G401 (cell line): ENCODE measurements at places on chromosomes 4 and X. TPM values are rescaled to one million over a fixed set of nuclear protein-coding genes. Genes with fewer than 3 reads are reported as not detected.
A peak's percentile ranks its signal among the peaks of the same experiment; 100 is the strongest.

DNA sequence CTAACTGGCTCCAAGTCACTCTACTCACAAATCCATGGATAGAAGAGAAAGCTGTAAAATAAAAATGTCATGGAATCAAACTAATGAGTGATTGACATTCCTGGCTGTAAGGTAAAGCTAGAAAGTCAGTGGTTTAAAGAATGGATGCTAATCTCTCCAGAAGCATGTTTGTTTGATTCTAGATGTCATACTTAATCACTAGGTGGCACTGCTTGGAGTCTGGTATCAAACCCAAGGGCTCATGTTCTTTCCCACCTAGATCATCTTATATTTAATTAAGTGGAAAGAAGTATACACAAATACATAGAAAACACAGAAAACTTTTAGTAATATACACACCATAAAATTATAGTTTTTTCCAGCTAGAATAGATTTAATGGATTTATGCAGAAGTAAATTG lies 2666.6 kb downstream of the PCDH7 start:
- no peak for DNase-seq

DNA sequence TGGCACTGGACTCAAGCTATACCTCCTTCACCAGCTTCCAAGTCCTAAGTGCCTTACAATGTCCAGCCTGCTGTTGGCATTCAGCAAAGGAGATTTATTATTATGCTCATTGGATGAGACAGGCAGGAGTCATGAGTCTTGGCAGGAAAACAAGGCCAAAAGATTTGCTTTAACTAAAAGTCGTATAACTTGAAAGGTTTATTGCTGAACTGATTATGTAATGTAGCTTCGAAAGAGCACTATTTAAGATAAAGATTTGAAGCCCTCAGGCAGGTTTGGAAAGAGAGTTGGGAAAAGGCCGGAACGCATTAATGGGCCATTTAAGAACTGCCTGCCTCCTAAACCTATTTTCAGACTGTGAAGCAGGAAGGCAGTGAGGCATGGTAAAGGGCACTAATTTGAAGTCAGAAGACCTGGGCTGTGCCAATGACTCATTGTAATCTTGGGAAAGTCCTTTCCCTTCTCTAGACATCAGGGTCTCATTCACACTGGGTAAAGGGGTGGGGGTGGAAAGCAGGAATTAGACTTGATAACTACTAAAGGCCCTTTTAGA lies 280.5 kb upstream of the EDA2R start:
- DNase-seq: no peak

GRCh38 chr4:98237204-98237603 lies 24.0 kb upstream of the RAP1GDS1 start:
- no peak for DNase-seq

GRCh38 chr4:37999000-37999716 lies 39.0 kb downstream of the PTTG2 start:
- DNase-seq: no peak

DNA sequence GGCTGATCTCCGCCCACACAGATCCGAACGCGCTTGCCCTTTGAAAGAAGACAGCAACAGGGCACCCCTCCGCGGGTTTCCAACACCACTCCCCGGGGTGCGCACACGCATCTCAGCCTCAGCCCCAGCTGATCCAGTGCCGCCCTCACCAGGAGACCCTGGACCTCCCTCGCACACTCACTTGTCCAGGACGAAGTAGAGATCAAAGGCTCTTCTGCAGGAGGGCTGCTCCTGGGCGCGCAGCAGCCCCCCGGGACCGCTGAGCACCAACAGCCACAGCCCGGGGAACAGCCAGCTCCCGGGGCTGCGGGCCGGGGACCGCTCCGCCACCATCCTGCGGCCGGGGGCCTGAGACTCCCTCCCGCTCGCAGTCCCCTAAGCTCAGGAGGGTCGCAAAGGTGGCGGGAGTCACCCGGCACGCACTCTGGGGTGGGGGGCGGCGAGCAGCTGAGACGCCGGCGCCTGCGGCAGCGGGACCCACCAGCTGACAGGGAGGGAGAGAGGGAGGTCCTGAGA lies 743 bp downstream of the ANTXR2 start:
- DNase-seq: no peak

- DNase-seq: no peak
Observed at GRCh38 chr4:143531380-143531779, 17.9 kb downstream of the SMARCA5 start.

DNA sequence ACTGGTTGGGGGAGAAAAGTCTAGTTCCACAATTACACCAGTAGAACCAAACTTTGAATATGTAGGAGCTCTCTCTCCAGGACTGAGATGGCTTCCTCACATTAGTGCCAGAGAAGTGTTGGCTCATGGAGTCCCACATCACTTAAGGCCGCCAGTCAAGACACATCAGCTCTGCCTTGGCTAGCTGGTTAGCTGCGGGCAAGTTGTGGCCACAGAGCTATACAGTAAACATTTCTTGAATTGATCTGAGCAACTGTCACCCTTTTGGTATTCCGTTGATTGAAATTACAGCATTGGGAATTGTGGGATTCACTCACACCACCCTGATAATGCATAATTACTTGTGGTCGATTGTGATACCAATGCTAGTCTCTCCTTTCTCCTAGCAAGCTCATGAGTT lies 76.2 kb downstream of the LNX1 start:
- no peak for DNase-seq

DNA sequence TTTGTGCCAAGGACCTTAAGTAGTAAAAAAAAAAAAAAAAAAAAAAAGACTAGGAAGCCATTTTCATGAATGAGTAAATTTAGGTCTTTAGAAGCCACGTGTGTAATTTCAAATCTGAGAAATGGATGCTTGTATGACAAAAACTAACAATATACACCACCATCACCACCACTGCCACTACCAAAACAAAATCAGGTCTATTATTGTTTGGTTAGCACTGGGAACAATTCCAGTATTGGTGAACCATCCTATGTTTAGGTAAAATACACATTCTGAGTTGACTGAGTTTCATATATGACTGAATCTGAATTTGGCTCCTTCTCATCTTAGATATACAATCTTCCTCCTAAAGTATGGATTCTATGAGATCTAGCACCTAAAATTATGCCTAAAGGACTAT lies 8.8 kb upstream of the TMSB4X start:
- DNase-seq: no peak

DNA sequence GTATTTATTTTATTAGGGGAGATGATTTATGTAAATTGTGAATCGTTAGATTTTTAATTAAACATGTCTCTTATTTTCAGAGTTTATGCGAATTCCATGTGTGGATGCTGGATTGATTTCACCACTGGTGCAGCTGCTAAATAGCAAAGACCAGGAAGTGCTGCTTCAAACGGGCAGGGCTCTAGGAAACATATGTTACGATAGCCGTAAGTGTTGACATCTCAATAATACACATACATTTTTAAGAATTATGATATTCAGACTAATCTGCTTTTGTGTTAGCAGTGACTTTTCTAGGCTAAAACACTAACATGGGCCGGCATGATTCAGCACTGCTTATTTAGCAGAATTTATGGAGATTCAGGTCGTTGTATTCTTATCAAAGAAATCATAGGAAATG lies 91.2 kb downstream of the RAP1GDS1 start:
- DNase-seq: no peak

GRCh38 chr4:106032851-106033286 lies 137.6 kb downstream of the NPNT start:
- DNase-seq: no peak

GRCh38 chr4:185774845-185775680 lies 36.9 kb downstream of the SORBS2 start:
- DNase-seq: peak; percentile 11

- no peak for DNase-seq
Observed at GRCh38 chr4:100289530-100289888, 99.2 kb upstream of the DDIT4L start.

DNA sequence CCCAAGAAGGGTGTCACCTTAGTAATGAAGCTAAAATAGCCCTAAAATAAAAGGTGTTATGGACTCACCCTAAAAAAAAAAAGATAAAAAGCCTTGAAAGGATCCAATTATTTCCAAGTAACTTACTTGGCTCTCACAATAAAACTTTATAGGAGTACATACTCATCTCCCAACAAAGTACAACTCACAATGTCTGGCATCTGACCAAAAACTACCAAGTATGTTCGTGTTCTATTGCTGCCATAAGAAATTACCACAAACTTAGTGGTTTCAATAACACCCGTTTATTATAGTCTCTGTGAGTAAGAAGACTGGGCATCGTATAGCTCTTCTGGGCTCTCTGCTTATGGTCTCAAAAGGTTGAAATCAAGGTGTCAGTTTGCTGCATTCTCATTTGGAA lies 51.0 kb downstream of the BEX1 start:
- DNase-seq: no peak

DNA sequence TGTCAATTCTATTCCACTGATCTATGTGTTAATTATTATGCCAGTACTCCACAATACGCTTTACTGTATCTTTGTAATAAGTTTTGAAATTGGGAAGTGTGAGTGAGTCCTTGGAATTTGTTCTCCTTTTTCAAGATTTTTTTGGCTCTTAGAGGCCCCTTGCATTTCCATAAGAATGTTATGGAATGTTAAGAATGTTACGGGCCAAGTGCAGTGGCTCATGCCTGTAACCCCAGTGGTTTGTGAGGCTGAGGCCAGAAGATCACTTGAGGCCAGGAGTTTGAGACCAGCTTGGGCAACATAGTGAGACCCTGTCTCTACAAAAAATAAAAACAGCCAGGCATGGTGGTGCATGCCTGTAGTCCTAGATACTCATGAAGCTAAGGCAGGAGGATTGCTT lies 167.6 kb upstream of the CXorf66 start:
- no peak for DNase-seq

GRCh38 chr4:124321364-124321763 lies 391.2 kb downstream of the ANKRD50 start:
- peak; percentile 11 for DNase-seq

DNA sequence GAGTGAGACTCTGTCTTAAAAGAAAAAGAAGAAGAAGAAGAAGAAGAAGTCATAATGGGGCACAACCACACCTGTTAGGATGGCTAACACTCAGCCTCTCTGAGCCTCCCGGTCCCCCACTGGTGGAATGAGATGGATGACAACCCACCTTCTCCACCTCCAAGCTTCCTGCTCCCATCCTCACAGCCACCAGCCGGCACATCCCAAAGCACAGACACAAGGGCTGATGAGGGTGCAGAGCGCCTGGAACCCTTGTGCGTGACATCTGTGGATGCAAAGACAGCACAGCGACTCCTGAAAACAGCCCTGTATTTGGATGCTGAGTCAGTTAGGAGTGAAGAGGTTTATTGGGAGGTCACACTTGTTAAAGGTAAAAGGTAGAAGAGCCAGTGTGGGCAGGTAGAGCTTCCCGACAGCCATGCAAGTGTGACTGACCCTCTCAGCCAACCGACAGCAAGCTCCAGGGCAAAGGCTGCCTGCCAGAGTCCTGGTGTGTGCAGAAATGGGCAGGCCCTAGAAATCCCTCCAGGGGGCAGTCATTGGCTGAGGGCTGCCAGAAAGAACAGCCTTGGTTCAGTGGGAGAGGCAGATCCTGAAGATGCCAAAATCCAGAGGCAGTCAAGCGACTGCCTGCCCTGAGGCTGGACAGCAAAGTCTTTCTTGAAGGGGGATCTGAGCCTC lies 26.6 kb upstream of the MAN2B2 start:
- DNase-seq: peak; percentile 81

DNA sequence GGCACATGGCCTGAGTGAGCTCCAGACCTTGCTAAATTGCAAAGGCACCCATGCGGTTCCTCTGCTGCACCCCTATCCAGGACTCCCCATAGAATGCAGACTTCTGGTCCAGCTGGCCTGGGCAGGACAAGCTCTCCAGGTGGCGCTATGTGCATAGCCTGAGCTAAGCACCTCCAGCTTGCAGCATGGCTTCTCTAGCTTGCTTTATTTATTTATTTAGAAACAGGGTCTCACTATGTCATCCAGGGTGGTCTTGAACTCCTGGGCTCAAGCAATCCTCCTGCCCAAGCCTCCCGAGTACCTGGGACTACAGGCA lies 5.5 kb upstream of the WFS1 start:
- peak; percentile 18 for DNase-seq

GRCh38 chr4:84479663-84480062 lies 19.4 kb downstream of the NKX6-1 start:
- DNase-seq: no peak

- peak; percentile 43 for DNase-seq
Observed at GRCh38 chrX:22674932-22675331, 324.8 kb upstream of the DDX53 start.

DNA sequence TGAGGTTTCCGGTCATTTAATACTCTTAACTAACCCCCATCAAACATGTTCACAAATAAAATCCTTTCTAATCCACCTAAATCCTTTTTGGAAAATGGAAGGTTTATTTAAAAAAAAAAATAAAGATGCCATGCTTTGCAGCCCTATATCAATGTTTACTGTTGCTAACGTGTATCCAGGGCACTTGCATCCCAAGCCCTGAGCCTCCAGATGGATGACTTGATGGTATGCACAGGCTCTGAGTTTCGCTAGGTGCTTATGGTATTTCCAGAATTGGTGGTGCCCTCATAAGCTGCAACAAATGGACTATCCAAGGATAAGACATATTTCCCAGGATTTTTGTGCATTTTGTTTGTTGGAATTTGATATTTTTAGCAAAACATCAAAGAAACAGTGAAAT lies 257.7 kb downstream of the PRDM5 start:
- DNase-seq: no peak

DNA sequence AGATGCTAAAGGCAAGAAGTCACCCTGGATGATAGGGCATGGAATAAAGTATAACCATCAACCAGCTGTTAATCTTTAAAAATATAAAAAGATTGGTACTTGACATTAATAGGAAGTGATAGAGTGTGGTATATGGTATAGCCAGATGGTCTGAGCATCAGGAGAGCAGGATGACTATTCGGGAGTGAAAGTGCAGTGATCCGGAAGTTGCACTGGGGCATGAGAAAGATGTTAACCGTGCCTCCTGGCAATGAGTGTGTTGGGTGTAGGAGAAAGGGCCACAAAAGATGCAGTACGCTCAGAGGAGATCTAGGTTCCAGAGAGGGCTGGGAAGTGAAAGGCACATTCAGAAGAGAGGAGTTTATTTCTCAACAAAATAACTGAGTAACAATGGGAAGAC lies 65.0 kb downstream of the TSPAN7 start:
- DNase-seq: peak; percentile 57

- no peak for DNase-seq
Observed at GRCh38 chr4:14679906-14680305, 322.4 kb upstream of the CPEB2 start.

GRCh38 chr4:1176398-1177273 lies 4.3 kb upstream of the SPON2 start:
- DNase-seq: no peak

DNA sequence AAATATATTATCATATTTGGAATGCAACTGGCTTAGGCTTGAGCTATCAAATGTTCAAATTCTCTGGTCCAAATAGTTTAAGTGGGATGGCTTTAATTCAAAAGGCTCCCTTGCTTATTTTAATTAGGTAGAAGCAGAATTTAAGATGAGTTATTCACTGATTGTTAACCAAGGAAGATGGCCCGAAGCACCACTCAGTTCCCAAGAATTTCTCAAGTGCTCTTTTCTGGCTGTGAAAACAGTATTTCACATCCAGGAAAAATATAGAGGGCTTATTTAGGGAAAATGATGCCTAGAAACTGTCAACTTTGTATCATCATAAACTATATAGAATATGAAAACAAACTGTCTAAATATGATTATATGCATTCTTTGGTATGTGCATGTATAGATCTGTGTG lies 246.5 kb upstream of the SFRP2 start:
- DNase-seq: no peak

The SYTL4 gene
- 0.37 and 0.86 TPM in 2 replicates for total RNA-seq

The EDNRA gene
- not detected in 2 replicates for total RNA-seq

The CSAG3 gene
- not detected in 2 replicates for total RNA-seq

The HTN3 gene
- not detected in 2 replicates for total RNA-seq

The ANXA3 gene
- total RNA-seq: 0.18 TPM in 1 of 2 replicates, not detected in the other

The RBM3 gene
- 297 and 376 TPM in 2 replicates for total RNA-seq

The SPP1 gene
- total RNA-seq: 568 and 639 TPM in 2 replicates

The ZNF157 gene
- 0.25 and 0.44 TPM in 2 replicates for total RNA-seq
